ENCODE measurements at places on chromosomes 6 and 20. TPM values are rescaled to one million over a fixed set of nuclear protein-coding genes. Genes with fewer than 3 reads are reported as not detected.

ZSCAN23 gene
- total RNA-seq, result 1.5 TPM

C6orf132 gene
- total RNA-seq, result 0.17 TPM

HUS1B gene
- 2.3 TPM for total RNA-seq

CCM2L gene
- total RNA-seq, result not detected

NANP gene
- 4.8 TPM for total RNA-seq

HAO1 gene
- not detected for total RNA-seq

WFDC2 gene
- total RNA-seq, result not detected

GRCh38 chr6:43810965-43811732 is 41.1 kb downstream of the VEGFA start:
- peaks cover under 1% of the 10 kb centered on the region for H3K27me3 ChIP-seq
- peaks cover 42% of the 10 kb centered on the region for H3K4me1 ChIP-seq
- no peak for DNase-seq
- H3K36me3 ChIP-seq, result no peaks in the 10 kb centered on the region
- H3K4me3 ChIP-seq, result no peak overlapping the region
- H3K27ac ChIP-seq, result peak overlapping the region; percentile 44

DNA sequence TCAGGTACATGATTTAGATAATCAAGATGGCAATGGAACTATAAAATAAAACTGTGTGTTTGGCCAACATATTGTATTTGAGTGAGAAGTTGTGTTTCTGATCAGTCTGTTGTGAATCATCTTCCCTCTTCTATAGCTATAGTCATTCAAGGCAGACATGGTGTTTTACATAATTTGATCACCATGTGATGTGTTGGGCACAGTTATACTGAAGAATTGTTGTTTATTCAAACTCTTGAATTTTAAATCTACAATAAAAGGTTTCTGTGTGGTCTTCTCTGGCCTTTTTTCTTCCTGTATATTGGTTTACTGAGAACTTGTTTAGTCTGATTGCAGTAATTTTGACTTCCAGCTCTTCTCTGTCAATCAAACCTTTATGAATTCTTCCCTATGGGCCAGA is 4.4 kb downstream of the RNF182 start:
- no peak for DNase-seq
- no peak overlapping the region for H3K4me3 ChIP-seq
- no peak overlapping the region for H3K27ac ChIP-seq
- H3K36me3 ChIP-seq, result no peaks in the 10 kb centered on the region
- H3K4me1 ChIP-seq, result peaks cover 11% of the 10 kb centered on the region

DNA sequence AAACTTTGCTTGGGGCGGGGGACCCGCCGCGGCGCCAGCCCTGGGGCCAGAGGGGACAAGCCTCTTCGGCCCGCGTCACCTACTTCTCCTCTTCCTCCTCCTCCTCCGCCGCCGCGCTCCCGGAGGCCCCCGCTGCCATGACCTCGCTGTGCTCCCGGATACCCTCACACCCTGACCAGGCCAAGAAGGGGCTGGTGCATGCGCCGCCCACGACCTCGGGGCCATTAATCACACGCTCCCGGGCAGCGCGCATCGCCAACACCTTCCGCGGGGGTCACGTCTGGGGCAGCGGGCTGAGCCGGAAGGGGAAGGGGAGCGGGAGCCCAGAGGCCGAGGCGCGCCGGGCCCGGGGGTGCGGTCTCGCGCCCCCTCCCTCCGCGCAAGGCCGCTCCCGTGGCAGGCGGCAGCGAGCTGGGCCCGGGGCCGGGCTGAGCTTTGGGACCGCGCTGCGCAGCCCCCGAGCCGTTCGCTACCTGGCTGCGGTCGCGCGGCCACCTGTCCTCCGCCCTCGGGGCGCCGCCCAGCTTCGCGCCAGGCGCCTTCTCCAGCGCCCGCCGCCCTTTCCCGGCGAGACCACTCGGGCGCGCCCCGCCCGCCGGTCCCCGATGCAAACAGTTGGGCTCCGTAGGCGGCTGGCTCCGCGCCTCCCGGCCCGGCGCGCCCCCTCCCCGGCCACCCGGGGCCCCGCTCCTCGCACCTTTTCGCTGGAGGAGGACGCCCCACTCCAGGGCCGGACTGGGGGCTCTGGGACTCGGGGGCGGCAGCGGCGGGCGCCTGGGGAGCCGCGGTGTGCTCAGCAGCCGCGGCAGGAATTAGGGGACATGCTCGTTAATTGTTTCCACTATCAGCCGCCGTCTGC is 575 bp upstream of the CNR1 start:
- no peak for DNase-seq
- peaks cover 9% of the 10 kb centered on the region for H3K4me1 ChIP-seq
- peak overlapping the region; percentile 71 for H3K4me3 ChIP-seq
- H3K36me3 ChIP-seq, result no peaks in the 10 kb centered on the region
- peaks cover 49% of the 10 kb centered on the region for H3K27me3 ChIP-seq

- H3K36me3 ChIP-seq, result no peaks in the 10 kb centered on the region
- no peaks in the 10 kb centered on the region for H3K4me1 ChIP-seq
- no peak overlapping the region for H3K27ac ChIP-seq
- DNase-seq, result no peak
- no peak overlapping the region for H3K4me3 ChIP-seq
Measured at GRCh38 chr6:43877463-43878126, 107.6 kb downstream of the VEGFA start.

DNA sequence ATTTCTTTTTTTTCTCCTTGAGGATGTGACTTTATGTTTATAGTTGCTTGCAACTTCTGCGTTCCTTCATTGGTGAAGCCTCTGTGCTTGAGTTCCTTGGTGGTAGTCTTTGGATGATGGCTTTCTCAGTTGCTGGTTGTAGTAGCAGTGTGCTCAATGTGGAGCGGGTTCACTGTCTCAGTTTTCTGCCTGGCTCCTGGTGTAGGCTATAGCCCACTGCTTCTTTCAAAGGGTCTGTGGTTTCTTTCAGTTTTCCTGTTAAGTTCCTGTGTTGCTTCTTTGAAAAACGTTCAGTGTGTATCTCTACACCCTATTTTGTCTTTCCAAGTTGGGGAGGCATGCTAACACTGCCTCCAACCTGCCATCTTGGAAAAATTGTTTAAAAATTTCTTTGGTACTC is 33.9 kb upstream of the ZBTB24 start:
- peaks cover 25% of the 10 kb centered on the region for H3K4me1 ChIP-seq
- H3K4me3 ChIP-seq, result peak overlapping the region; percentile 60
- H3K27me3 ChIP-seq, result no peaks in the 10 kb centered on the region
- no peak overlapping the region for H3K27ac ChIP-seq
- no peaks in the 10 kb centered on the region for H3K36me3 ChIP-seq
- DNase-seq, result no peak

DNA sequence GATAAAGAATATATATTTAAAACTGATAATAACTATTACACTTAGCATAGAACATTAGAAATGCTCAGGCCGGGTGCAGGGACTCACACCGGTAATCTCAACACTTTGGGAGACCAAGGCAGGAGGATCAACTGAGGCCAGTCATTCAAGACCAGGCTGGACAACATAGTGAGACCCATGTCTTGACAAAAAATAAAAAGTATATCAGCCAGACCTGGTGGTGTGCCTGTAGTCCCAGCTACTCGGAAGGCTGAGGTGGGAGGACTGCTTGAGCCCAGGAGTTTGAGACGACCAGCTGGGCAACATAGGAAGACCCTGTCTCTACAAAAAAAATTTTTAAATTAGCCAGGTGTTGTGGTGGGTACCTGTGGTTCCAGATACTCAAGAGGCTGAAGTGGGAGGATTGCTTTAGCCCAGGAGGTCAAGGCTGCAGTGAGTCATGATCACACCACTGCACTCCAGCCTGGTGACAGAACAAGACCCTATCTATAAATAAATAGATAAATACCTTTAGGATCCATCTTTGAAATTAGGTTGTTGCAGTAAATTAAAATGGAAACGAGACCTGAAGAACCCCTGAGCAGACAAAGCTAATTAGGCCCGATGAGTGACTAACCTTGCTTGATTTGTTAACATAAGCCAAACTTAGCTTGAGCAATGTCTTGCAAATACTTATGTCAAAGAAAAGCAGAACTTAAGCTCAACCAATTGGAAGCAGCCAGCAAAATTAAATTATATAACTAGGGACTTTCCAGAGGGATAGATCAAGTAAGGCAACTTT is 75.8 kb upstream of the E2F3 start:
- H3K27ac ChIP-seq, result no peak overlapping the region
- H3K4me3 ChIP-seq, result no peak overlapping the region
- no peaks in the 10 kb centered on the region for H3K27me3 ChIP-seq
- no peaks in the 10 kb centered on the region for H3K36me3 ChIP-seq
- DNase-seq, result no peak

DNA sequence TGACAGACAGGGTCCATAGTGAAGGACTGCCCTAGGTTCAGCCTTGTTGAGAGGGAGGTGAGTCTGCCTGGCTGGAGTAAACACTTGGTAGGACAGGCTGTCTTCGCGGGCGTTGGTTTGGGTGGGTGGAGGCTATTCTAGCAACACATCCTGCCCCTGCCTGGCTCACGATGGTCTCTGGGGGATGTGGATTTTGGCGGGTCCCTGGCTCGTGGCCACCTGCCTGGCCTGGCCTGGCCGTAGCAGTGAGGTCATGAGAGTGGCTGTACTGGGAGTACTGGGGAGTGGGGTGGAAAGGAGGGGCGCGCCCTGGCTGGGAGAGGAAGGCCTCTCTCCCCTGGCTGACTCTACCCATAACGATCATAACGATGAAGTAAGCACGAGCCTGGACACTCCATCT is 30.2 kb upstream of the MRPS18A start:
- no peaks in the 10 kb centered on the region for H3K36me3 ChIP-seq
- DNase-seq, result no peak
- no peak overlapping the region for H3K4me3 ChIP-seq
- H3K4me1 ChIP-seq, result no peaks in the 10 kb centered on the region
- no peak overlapping the region for H3K27ac ChIP-seq

DNA sequence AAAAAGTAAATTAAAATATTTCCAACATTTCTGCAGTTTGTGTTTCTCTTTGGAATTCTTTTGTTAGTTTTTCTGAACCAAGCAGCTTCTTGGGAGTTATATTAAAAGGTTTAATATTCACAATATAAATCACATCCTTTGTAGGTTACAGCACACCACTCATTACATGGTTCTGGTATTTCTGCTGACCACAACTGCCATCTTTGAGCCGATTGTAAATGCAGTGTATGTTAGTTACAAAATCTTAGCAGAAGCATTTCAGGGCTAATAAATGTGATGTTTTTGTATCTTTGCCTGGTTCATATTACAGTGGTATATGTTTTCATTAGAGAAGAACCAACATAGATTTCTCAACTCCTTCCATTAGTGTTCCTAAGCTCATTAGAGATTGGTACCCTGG is 19.1 kb upstream of the TSHZ2 start:
- H3K27me3 ChIP-seq, result peaks cover 32% of the 10 kb centered on the region
- H3K36me3 ChIP-seq, result no peaks in the 10 kb centered on the region
- no peak overlapping the region for H3K4me3 ChIP-seq
- H3K27ac ChIP-seq, result no peak overlapping the region

- no peak for DNase-seq
- H3K4me3 ChIP-seq, result no peak overlapping the region
- H3K36me3 ChIP-seq, result no peaks in the 10 kb centered on the region
- no peak overlapping the region for H3K27ac ChIP-seq
Measured at GRCh38 chr6:22068561-22069305, 228.1 kb downstream of the PRL start.

GRCh38 chr6:149935668-149936067 is 6.1 kb upstream of the ULBP2 start:
- no peak overlapping the region for H3K27ac ChIP-seq
- H3K36me3 ChIP-seq, result no peaks in the 10 kb centered on the region
- peaks cover 87% of the 10 kb centered on the region for H3K27me3 ChIP-seq
- no peak overlapping the region for H3K4me3 ChIP-seq

- H3K27me3 ChIP-seq, result peaks cover 66% of the 10 kb centered on the region
- H3K36me3 ChIP-seq, result no peaks in the 10 kb centered on the region
- no peak overlapping the region for H3K27ac ChIP-seq
- no peaks in the 10 kb centered on the region for H3K4me1 ChIP-seq
- no peak overlapping the region for H3K4me3 ChIP-seq
Measured at GRCh38 chr6:33967265-33967767, 163.5 kb upstream of the MLN start.

DNA sequence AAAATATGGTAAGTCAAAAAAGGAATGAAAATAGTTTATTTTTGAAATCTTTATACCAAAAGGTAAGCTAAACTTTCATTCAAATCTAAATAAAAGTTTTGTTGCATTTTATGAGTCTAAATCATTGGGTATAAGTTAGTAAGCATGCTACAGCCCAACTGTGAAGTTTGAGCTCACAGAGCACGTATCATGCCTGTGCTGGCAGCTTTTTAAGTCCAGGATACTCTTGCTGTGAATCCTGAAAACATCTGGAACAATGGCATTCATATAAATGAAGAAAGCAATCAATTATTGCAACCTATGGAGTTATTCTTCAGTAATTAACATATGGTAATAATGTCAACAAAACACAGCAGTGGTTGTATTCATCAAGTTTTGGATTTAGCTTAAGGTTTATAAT is 656.9 kb downstream of the RFPL4B start:
- H3K4me1 ChIP-seq, result no peaks in the 10 kb centered on the region
- no peak overlapping the region for H3K4me3 ChIP-seq
- no peak overlapping the region for H3K27ac ChIP-seq
- no peaks in the 10 kb centered on the region for H3K27me3 ChIP-seq

GRCh38 chr20:50110141-50111047 is 2.6 kb downstream of the UBE2V1 start:
- peaks cover 21% of the 10 kb centered on the region for H3K36me3 ChIP-seq
- H3K27me3 ChIP-seq, result no peaks in the 10 kb centered on the region
- H3K4me1 ChIP-seq, result peaks cover 74% of the 10 kb centered on the region

DNA sequence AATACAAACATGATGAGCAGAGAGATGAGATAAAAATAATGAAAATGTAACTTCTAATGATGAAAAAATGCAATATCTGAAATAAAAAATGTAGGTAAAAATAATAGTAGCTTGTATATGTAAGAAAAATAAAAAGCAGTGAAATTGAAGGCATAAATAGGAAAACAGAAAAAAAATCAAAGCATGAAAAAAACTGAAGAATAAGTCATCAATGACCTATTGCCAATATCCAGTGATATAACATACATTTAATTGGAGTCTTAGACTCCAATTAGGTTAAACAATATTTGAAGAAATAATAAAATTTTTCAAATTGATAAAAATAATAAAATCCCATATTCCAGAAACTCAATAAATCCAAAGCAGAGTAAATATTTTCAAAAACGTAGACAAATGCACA is 114.0 kb upstream of the HDGFL1 start:
- H3K27ac ChIP-seq, result no peak overlapping the region
- no peaks in the 10 kb centered on the region for H3K27me3 ChIP-seq
- no peak overlapping the region for H3K4me3 ChIP-seq

GRCh38 chr6:108368431-108369030 is 73.7 kb downstream of the AFG1L start:
- H3K36me3 ChIP-seq, result no peaks in the 10 kb centered on the region
- H3K4me3 ChIP-seq, result no peak overlapping the region
- DNase-seq, result no peak
- H3K27me3 ChIP-seq, result no peaks in the 10 kb centered on the region
- no peak overlapping the region for H3K27ac ChIP-seq

Measured in natural killer cell treated with Interleukin-12 subunit alpha and Interleukin-12 subunit beta and Interleukin-15 and Interleukin-18, amount 100 ng/mL, for 72 hours (primary cell).